Left renal pelvis (tissue), 4 donors: ENCODE measurements at places on chromosomes 3 and 15. TPM values are rescaled to one million over a fixed set of nuclear protein-coding genes. Genes with fewer than 3 reads are reported as not detected.

- DNase-seq: no peak
These were observed 67.5 kb downstream of the MME start for GRCh38 chr3:155147588-155147987.

DNA sequence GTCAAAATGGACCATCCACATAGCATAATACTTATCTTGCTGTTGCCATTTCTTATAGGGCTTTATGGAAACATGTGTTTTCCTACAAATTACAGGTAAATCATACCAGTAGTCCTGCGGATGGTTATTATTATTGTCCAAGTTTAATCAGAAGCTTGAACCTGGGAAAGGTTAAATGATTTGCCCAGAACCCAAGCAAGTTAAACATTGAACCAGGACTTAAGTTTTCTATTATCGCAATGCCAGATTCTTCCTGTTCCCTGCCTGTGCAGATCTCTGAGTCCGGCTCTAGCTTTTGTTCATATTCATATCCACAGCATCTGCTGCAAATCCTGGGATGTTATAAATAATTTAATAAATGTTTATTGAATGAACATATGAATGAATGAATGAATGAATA lies 12.5 kb downstream of the LPP start:
- DNase-seq: no peak

- DNase-seq: no peak
These were observed 44.9 kb downstream of the APBA2 start for GRCh38 chr15:28930476-28931291.

DNA sequence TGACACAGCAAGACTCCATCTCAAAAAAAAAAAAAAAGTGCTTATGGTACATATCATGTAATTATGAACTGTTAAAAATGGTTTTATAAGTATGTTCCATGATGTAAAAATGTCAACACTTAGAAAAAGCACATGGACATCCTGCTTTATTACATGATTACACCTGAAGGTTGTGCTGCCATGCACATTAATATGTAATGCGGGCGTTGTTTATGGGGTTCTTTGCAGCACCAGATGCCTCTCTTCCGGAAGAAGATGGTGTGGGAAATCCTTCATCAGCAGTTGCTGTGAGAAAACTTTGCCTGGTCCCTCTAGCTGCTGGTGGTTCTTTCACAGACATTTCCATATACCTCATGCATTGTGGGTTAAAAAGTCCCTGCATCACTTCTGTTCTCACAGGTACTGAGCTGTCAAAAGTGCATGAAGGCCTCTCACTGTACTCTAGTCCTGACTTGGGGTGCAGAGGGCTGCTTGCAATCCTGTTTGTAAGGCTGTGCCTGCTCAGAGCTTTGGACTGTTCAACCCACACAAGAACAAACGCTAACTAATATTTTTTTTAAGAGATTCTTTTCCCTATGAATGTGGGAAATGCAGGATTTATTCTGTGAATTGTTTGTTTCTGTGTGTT lies 43.6 kb downstream of the SENP2 start:
- no peak for DNase-seq

ADAM10 gene
- polyA plus RNA-seq: 284 TPM
